ENCODE measurements at places on chromosomes 13 and 19.

- no peak for DNase-seq
Observed at GRCh38 chr13:50344717-50345116, 329.5 kb downstream of the KCNRG start.

DNA sequence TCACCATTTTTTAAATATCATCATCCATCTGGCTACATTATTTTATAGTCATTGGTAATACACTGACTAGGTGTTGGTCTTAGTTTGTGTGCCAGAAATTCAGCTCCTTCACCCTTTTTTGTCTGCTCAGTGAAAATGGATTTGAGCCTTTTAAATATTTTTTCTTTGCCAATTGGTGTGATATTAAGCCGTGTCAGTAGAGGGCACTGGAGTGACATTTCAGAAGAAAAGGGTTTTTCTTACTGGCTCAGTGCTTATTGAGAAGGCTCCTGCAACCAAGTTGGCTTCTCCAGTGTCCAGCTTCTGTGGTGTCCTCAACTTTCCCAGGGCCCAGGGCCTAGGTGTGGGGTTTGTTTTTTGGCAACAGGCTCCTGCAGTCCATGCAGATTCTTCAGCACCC is 546.6 kb downstream of the DACH1 start:
- DNase-seq, result no peak

- peak; percentile 82 for DNase-seq
Observed at GRCh38 chr19:38949580-38950367, 19.0 kb downstream of the MRPS12 start.

GRCh38 chr13:39676315-39676876 is 20.9 kb downstream of the COG6 start:
- no peak for DNase-seq

DNA sequence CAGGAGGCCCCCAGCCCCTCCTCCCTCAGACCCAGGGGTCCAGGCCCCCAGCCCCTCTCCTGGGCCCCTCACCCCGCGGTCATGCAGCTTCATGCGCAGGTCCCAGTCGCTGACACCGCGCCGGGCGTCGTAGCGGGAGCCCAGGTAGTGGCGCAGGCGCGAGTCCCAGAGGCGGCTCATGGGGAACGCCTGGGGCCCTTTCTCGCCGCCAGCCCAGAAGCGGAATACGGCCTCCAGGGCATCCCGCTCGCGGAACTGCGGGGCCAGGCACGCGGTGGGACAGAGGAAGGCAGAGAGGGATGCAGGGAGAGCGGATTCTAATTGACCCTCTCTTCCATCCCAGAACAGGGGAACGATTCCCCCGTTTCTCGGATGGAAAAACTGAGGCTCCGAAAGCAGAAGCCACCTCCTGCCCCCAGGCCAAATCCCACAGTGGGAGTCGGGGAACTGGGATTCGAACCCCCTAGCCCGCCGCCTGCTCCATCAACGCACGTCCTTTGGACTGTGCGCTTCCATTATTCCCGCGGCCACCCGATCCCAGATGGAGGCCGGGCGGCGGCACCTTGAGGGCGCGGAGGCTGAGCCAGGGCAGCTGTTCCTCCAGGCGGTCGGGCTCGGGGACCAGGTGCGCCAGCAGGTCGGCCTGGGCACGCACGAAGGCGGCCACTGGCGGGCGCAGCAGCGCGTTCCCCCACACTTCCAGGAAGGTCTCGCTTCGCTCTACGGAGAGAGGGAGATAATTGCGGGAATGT is 4.2 kb upstream of the TNNI3 start:
- no peak for DNase-seq

DNA sequence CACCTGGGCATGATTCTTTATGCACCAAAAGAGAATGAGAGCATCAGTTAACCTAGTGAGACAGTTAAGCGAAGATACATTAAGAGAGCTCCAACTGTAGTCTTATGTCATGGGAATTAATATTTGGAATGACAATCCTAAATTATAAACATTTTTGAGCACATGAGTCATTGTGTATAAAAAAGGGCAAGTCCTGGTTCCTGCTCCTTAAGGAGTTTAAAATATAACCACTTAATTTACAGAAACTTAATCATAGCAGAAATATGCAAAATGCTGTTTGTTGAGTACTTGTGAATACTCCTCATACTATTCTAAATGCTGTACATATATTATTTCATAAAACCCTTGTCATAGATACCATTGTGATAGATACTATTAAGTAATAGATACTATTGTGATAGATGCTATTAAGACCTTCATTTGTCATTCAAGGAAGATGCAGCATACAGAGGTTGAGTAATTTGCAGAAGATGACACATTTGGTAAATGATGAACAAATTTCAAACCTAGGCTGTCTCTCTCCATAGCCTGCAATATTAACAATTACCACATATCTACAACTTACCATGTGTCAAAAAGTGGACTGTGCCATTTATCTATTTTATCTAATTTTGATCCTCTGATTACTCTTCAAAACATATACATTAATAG is 301.0 kb downstream of the TBC1D4 start:
- DNase-seq, result no peak

GRCh38 chr19:50558039-50558438 is 10.2 kb downstream of the LRRC4B start:
- DNase-seq, result no peak

DNA sequence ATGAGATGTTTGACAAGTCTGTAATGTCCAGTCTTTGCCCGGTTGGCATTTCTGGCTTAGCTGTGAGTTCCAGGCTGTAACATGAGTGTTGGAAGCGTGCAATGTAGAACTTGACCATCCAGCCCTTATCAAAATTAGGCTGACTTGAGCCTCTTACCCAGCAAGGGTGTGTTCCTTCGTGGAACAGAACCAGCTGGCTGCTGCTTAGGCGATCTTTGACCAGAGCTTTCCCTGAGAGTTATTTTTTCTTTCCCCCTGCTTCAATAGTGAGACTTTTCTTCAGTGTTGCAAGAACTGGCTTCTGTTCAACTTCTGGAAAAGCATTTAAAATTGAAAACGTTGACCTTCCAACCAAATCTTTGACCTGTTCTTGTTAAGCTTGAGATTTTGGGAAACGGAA is 6.5 kb downstream of the TNFSF13B start:
- DNase-seq, result no peak

DNA sequence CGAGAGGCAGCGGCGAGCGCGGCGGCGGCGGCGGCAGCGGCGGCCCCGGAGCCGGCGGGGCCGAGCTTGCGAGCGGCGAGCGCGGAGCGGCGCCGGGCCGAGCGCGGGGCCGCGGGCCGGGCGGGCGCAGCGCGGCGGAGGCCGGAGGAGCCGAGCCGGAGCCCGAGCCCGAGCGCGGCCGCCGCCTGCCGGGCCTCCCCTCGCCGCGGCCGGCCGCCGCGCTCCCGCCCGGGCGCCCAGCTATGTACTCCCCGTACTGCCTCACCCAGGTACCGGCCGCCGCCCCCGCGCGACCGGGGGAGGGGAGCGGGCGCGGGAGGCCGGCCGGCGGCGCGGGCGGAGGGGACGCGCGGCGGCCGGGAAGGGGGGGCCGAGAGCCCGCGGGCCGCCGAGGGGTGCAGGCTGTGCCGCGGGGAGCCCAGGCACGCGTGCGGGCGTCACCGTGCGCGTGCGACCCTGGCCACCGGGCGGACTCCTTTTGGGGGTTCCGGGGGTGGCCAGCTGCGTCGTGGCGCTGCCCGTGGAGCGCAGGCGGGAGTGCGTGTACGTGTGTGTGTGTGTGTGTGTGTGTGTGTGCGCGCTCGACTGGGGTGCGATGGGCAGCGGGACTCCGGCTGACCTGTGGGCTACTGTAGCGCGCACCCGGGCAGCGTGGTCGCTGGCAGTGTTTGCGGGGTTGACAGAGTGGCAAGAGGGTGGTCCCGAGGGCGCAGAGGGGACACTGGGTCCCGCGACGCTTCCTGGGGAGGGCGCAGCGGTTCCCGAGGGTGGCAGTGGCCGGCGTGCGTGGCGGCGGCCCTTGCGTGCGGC is 526 bp downstream of the NFIX start:
- no peak for DNase-seq

DNA sequence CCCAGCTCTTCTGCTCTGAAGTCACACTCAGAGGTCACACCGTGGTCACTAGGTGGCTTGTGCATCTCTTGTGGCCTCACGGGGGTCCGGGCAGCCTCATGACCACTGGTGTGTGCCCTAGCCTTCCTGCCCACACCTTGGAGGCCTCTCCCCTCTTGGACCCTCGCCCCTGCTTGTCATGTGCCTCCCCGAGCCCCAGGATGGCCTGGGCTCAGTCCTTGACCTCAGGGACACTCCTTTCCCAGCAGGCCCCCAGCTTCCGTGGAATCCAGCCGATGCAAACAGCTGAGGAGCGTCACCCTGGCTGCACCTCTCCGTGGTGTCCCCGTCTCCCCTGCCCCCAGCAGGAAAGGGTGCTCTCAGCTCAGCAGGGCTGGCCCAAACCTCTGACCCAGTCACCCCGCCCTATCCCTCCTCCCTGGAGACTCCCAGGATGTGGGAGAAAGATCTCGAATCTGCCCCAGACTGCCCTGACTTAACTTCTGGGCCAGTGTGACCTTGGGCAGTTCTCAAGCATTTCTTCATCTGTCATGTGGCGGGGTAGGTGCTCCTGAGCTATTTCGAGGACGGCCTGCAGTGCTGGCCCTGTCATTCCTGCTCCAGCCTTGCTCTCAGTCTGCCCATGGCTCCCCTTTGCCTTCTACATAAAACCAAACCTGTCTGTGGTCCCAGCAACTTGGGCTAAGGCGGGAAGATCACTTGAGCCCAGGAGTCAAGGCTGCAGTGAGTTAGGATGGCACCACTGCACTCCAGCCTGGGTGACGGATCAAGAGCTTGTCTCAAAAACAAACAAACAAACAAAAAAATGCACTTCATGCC is 4.6 kb upstream of the SLC25A42 start:
- no peak for DNase-seq

DNA sequence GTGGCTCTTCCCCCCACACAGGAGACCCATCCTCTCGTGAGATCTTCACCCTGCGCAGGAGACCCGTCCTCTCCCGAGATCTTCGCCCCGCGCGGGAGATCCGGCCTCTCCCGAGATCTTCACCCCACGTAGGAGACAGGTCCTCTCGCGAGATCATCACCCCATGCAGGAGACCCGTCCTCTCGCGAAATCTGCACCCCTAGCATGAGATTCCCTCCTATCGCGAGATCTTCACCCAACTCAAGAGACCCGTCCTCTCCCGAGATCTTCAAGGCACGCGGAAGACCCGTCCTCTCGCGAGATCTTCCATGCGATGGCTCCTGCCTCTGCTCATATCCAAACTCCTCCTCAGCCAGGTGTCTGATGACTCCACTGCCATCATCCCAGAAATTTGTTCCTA is 24.3 kb downstream of the LAIR2 start:
- DNase-seq, result no peak

GRCh38 chr13:52842441-52842840 is 6.0 kb downstream of the PCDH8 start:
- DNase-seq, result no peak

- peak; percentile 5 for DNase-seq
Observed at GRCh38 chr19:16661480-16662034, 618 bp downstream of the TMEM38A start.

- no peak for DNase-seq
Observed at GRCh38 chr13:74487091-74487722, 353.0 kb upstream of the KLF12 start.

GRCh38 chr19:18514800-18515682 is 6.8 kb downstream of the ELL start:
- peak; percentile 28 for DNase-seq
